ENCODE measurements at places on chromosomes 6 and 20.

- peak; percentile 99 for DNase-seq
Measured at GRCh38 chr6:132919045-132919860, 104.9 kb downstream of the RPS12 start.

DNA sequence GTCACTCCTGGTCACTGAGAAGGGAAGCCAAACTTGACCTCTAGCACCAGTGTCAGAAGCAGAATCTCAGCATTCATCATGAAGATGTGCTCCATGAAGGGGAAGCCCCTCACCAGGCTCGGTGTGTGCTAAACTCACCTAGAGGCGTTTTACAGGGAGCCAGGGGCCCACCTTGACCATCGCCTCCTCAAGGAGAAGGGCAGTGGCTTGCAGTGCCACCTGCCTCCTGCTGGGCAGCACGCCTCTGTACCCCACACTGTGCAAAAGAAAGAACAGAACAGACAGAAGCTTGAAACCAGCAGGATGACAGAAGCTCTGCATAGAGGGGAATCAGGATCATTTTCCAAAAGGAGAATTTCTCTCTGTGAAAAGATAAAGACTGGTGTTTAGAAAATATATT, 39.7 kb downstream of the NOX3 start:
- no peak for DNase-seq

DNA sequence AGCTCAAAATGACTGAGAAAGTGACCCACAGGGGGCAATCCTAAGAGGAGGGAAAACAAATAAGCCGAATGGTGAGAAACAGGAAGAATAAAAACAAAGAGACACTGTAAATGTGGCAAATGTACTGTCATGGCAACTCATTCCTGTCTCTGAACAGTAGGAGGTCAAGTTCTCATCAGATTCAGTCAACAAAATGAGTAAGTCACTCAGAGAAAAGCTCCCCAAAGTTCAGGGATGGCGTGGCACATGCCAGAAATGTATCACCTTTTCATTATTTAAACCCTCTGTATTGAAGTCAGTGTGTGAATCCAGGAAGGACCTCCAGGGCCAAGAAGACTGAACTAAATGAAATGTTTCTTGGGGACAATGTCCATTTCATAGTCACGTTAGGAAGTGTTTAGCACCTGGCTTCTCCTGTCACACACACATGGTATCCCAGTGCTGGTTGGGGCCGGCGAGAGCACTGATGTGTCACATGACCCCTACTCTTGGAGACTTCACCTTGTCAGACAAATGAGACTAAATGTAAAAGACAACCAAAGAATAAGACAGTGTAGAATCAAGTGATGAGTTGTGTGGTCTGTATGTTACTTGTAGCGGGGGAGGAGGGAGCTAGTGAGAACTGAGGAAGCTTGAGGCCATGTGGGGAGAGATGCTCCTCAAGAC, 20.7 kb downstream of the CNR1 start:
- no peak for DNase-seq

GRCh38 chr20:4870906-4871305, 130.4 kb downstream of the SLC23A2 start:
- DNase-seq: no peak

GRCh38 chr6:150413781-150414281, 45.0 kb downstream of the IYD start:
- DNase-seq: no peak

GRCh38 chr20:4999788-5000187, 1.5 kb downstream of the SLC23A2 start:
- DNase-seq: no peak

DNA sequence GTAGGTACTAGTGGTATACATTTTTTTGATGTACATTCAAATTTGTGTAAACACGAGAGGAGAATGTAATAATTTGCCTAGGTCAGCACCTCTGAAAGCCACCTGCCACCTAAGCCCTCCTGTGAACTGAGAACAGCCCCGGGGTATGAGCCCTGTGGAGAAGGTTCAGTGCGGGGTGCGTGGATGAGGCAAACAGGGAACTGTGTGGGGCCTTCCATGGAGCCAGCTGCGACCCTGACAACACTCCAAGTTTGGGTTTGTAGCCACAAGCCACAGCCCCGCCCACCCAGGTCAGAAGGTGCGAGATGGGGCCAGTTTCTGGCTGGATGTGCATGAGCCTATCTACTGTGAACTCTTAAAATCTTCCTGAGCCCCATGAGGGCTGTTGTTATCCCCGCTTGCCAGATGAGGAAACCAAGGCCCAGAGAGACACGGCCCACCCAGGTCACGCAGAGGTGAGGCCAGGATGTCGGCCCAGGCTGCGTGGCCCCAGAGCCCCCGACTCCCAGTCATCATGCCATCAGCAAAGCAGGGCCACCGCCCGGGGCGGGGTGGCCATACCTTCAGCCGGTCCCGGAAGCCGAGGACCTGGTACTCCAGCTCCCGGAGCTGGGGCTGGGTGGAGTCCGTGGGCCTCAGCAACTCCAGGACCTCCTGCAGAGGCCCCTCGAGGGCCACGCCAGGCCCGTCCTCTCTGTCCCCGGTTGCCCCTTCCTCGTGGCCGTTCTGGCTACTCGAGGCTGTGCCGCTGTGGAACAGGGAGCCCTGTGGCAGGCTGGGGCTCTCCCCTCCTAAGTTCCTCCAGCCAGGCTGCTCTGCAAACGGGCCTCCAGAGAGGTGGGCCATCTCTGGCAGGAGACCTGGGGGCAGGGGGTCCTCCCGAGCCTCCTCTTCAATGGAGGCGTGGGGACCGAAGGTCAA, 89.6 kb downstream of the RIPOR3 start:
- DNase-seq: no peak

DNA sequence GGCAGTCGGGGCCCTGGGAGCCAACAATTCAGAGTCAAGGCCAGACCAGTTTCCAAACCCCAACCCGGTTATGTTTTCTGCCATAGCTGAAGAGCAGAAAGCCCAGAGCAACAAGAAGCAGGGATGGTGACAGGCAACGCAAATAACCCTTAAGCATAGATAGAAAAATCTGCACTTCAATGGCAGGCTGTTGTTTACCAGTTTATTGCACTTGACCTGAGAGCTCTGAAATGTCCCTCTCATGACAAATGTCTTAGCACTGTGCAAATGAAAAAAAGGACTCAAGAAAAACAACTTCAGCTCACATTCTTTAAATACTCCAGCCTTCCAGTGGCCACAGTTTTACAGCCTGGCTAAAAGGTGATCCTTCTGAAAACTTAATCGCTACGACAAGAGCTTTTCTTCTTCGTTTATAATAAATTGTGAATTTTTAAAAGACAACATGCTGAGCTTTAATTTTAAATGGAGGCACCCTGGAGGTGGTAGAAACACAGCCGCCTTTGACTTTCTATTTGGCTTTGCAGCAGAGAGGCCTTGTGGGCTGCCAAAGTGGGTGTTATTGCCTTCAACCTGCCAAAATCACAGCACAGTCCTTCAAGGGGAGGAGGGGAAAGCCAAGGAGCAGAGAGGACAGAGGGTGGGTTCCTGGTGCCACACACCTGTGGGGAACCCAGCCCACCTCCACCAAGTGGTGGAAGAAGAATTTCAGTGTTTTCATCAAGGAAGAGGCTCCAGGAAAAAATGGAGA, 289.5 kb upstream of the CDYL start:
- DNase-seq: no peak

GRCh38 chr6:7237653-7238188, 75.3 kb downstream of the SSR1 start:
- peak; percentile 42 for DNase-seq

- DNase-seq: no peak
Measured at GRCh38 chr6:149031201-149031858, 284.5 kb downstream of the UST start.

DNA sequence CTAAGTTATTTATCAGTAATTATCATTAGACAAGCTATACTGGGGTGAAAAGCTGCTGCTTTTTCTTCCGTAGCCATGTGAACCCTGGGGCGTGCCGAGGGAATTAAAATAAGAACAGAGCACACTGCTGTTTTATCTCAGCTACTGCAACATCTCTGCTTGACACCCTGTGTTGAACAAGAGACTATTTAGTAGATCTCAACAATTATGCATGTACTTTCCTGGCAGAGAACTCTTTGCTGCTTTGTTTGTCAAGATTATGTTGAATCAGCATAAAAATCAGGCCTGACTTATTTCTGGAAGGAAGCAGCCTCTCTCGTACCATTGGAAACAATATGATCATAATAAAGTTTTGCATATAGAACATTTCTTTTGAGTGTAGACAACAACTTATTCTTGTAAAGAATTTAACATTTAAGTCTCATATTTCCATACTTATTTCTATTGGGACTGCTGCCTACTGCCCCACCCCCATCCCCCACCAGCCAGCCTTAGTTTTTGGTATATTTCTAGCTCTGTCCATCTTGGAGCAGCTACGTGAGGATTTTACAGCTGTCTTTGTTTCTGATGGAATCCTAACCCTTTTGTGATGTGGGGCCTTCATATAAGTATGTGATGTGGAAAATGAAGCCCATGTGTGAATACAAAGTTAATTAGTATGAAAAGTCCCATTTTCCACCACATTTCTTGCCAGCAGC, 1011.4 kb downstream of the KIF16B start:
- DNase-seq: no peak

DNA sequence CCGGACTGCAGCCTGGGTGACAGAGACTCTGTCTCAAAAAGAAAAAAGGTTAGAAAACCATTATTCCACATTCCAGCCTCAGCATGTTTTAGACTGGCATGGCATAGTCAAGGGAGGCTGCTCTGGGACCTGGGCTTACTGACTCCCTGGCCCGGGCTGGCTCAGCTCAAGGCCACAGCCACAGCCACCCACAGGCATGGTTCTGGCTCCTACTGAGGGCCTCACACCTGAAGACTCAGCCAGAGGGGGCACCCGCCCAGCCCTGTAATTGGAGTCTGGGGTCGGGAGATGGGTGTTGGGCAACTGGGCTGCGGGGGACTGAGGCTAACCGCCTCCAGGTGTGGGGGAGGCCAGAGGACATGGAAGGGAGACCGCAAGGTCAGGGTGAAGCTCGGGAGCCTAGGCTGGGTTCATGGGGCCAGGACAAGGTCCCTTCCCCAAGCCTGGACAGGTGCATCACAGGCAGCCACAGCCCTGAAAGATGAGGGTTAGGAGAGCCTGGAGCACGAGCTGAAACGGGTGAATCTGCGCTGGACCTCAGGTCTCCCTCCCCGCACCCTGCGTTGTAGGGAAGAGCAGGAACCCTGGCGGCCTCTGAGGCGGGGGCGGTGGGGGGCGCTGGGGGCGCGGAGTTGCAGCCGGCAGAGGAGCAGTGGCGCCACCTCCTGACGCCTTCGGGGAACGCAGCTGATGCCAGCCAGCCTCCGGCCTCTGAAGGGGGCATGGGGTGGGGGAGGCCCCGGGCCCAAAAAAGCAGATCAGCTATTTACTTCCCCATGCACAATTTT, 67.7 kb upstream of the SRSF6 start:
- no peak for DNase-seq

GRCh38 chr6:41193884-41194283, 7.1 kb downstream of the TREML2 start:
- no peak for DNase-seq

- DNase-seq: no peak
Measured at GRCh38 chr6:105644073-105644489, 241.2 kb upstream of the PREP start.

- no peak for DNase-seq
Measured at GRCh38 chr20:56552911-56553629, 20.0 kb downstream of the FAM209B start.

- DNase-seq: peak; percentile 13
Measured at GRCh38 chr20:38673725-38674091, 50.6 kb upstream of the SLC32A1 start.

DNA sequence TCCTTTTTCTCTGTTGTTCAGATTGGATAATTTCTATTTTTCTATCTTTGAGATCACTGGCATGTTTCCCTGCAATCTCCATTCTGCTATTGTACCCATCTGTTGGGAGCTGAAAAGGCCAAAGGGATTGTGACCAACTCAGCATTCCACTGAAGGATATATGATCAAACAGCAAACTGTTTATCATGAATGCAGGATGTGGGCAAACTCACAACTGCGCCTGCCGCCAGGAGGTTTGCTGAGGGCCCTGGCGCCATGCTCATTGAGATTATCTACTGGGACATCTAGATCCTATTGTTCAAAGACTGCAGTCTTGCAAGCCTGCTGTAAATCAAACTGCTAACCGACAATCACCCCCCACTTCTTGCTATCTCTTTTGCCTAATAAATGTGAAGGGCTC, 3.8 kb upstream of the FKBP1A start:
- DNase-seq: no peak

DNA sequence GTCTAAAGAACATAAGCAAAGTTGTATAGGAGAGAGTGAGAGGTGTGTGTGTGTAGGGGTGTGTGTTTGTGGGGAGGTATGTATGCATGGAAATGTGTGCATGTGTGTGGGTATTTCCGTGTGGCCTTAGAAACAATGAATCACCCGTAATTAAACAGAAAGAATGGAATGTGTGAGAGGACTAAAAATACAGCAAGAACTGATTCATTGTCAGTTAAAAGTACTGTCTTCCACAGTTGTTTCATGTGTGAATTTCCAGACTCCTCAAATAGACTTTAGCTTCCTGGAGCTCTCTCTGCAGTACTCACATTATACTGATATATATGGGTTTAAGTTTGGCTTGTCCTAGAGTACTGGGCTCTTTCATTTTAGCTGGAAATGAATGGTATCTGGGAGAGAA, 145.7 kb downstream of the RIMS1 start:
- DNase-seq: peak; percentile 66

GRCh38 chr20:1163105-1163504, 21.7 kb downstream of the TMEM74B start:
- DNase-seq: no peak

DNA sequence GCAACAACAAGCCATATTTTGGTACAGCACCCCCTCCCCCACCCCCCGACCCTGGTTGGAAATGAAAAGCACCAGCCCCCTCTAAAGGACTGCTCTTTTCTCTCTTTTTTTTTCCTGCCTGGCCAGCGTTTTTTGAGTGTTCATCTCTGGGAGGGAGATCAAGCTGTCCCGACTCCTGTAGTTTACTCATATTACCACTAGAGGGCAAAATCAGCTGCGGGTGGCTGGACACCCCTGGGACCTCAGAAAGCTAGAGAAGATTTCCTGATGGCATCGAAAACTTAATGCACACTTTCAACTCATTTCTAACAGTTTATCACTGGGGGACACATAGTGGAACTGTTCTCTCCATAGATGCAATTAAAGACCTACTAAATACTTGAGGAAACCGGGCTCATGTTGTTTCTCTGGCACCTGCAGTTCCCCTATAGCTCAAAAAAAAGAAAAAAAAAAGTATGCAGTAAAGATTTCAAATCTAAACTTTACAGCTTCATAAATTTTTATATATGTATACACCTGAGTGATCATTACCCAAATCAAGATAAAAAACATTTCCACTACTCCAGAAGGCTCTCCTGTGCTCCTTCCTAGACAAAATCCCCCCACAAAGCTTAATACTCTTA, 24.4 kb downstream of the CNBD2 start:
- peak; percentile 68 for DNase-seq
